ENCODE measurements at places on chromosomes 4 and X.

- no peak for DNase-seq
These were observed 2.4 kb downstream of the OTUD4 start for GRCh38 chr4:145177906-145178538.

DNA sequence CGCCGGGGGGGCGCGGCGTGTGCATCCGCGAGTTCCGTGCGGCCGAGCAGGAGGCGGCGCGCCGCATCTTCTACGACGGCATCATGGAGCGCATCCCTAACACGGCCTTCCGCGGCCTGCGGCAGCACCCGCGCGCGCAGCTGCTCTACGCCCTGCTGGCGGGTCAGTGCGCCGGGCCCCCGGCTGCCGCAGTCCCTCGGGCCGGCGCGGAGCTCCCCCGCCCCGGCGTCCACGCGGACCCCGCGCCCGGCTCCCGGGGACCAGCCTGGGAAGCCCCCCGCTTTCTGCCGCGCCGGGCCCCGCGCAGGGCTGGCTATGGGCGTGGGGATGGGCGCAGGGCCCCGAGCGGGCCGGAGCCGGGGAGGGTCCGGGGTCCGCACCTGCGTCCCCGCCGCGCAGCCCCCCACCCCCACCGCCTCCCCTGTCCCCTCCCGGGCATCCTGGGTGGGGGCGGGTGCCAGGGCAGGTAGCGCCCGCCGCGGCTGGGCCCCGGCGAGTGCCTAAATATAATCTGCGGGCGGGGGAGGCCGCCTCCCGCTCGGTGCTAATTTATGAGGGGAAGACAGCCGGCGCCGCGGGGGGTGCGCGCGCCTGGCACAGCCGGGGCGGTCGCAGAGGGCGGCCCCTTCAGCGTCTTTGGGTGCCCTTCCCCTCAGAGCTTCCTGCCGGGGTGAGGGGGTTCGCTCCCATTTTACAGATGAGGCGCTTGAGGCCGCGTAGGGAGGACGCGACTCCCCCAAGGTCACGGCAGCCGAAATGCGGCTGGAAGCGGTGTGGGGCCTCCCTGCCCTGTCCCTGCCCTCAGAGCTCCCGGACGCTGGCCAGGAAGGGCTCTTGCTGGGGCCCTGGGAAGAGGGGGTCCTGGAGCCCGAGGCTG, 837 bp downstream of the NAT8L start:
- DNase-seq: no peak

GRCh38 chrX:123339221-123339905, 155.3 kb downstream of the GRIA3 start:
- no peak for DNase-seq

- no peak for DNase-seq
These were observed 132.6 kb downstream of the PACRGL start for GRCh38 chr4:20832826-20833225.

- DNase-seq: peak; percentile 11
These were observed 9.2 kb downstream of the VSIG4 start for GRCh38 chrX:66030505-66031317.

GRCh38 chr4:145541346-145541745, 59.7 kb downstream of the SMAD1 start:
- no peak for DNase-seq

DNA sequence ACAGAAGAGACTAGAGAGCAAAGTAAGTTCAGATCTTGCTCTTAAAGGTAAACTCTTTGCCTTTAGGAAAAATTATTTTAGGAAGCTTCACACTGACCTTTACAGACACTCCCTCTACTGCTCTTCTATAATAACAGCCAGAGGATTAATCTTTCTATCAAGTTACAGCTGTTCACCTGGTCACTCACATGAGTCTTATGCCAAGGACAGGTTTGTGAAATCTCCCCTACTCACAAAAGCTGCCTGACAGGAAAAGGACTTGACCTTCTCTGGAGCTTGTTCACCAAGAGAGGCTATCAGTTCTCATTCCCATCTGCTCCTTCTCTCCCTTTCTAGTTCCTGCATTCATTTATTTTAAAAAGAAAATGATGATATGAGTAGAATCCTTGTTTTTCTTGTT, 117.3 kb downstream of the C4orf51 start:
- DNase-seq: no peak

DNA sequence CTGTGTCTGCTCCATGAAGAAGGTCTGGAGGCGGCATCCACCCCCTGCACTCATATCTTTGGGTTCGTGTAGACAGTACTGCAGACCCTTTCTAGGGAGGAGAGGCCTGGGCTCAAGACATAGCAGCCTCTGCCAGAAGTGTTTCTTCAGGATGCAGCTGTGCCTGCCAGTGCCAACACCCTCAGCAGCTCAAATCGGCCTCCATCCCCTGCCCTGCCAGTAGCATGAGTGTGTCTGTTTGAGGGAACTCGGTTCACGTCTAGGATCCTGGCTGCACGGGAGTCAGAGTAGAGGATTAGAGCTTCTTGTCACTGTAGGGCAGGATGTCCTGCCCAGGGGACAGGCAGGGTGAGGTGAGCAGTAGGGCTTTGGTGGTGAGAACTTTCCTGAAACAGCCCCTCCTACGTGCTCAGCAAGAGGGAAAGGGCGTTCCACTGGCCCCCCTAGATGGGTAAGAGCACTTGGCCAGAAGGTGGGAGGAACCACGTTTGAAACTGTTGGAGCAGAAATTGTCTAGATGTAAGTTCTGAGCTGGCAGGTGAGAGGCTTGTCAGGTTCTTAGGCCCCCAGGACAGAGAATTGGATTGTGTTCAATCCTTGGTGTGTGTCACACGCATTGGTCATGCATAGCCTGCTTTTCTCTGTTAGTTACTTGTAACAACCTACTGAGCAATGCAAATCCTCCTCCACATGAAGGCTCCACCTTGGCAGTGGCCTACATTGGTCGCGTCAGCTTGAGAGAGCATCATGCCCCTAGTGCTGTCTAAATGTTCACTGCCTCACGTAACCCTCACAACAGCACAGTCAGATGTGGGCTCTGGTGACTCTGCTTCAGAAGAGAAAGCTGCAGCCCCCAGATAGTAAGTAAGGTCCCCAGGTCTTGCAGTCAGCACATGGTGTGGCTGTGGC, 25.8 kb upstream of the FAM193A start:
- no peak for DNase-seq

DNA sequence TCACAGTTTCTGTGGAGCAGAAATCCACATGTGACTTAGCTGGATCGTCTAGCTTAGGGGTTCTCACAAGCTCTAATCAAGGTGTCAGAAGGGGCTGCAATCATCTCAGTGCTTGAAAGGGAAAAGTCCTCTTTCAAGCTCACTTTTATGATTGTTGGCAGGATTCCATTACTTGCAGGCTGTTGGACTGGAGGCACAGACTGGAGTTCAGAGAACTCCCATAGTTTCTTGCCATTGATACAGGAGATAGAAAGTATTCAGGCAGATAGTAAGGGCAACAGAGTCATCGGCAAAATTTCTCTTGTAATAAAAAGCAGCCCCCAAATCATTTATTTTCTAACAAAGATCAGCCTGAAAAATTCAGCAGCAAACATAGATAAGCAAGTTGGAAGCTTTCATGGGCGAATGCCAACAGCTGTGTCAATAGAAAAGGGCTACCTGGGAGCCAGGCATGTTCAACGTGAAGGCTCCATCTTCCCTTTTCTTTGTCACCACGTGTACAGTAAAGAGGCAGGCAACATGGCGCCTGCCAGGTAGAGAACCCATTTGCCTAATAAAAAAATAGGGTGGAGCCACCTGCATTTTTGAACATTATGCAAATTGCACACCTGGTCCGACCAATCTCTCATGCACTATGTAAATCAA, 64.4 kb downstream of the CXCL13 start:
- no peak for DNase-seq

DNA sequence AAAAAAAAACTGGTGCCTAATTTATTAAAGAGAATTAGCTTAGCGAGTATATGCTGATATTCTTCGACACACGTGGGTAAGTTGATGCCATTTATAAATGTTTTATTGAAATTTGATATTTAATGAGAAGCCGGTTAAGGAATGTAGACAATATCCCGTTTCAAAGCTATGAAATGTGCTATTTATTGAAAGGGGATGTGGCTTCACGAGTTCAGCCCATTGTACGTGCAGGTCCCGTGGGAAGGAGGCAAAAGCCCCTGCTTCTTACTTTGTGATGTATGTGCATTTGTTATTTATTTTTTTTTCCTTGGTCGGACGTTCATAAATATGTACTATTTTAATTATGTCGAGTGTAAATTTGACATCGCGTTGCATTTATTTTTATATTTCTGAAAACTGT, 20.2 kb downstream of the SHOX start:
- no peak for DNase-seq

GRCh38 chr4:11843340-11843739, 414.6 kb upstream of the HS3ST1 start:
- no peak for DNase-seq

DNA sequence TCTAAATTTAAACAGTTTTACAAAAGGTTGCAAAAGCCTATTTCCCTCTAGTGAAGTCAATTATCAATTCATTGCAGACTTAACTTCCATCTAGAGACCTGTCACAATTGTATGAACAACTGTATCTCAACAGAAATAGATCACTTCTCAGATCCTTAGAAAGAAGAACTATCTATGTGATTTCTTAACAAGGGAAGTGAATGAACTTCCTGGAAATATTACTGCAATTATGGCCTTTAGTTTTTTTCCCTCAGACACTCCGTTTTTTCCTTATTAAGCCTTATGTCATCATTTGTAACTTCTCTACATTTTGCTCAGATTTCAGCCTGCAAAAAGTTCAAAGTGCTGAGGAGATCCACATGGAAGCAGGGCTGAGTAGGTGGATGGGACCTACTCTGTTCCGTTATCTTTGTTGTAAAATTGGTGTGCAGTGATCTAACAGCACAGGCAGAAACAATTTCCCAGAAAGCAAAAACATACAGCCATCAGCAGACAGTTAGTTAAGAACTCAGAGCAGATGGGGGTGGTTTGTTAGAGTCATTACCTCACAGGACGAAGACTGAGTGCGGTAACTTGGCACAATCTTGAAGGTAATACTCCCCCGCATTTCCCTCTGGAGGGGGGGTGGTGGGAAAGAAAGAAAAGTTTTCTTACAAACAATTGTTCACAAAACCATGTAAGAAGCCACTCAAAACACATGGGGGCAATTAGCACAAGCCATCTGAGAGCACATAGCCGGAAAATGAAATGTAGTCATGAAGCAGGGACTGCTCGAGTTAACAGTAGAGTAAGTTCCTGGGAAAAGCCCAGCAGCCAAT, 112.3 kb downstream of the NYX start:
- peak; percentile 39 for DNase-seq

DNA sequence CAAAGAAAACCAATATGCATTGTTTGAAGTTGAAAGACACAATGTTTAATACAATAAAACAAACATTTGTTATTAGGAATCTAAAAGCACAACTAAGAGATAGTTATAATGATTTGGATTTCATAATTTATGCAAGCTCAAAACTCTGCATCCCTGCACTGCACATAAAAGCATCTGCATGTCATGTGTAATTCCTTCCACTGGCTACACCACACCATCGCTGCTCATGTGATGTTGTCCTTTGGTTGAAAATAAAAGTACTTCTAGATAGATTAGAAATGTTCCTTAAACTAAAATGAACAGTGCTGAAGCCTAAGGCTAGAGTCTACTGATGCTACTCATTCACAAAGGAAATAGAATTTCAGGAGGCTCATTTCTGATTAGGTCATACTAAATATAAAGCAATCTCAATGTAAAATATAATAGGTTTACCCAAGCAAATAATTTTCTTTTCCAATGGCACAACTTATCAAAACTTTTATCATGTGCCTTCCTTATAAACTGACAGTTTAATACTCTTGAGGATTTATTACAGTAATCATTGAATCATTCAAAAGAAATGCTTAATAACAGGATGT, 130.8 kb upstream of the DKK2 start:
- no peak for DNase-seq

DNA sequence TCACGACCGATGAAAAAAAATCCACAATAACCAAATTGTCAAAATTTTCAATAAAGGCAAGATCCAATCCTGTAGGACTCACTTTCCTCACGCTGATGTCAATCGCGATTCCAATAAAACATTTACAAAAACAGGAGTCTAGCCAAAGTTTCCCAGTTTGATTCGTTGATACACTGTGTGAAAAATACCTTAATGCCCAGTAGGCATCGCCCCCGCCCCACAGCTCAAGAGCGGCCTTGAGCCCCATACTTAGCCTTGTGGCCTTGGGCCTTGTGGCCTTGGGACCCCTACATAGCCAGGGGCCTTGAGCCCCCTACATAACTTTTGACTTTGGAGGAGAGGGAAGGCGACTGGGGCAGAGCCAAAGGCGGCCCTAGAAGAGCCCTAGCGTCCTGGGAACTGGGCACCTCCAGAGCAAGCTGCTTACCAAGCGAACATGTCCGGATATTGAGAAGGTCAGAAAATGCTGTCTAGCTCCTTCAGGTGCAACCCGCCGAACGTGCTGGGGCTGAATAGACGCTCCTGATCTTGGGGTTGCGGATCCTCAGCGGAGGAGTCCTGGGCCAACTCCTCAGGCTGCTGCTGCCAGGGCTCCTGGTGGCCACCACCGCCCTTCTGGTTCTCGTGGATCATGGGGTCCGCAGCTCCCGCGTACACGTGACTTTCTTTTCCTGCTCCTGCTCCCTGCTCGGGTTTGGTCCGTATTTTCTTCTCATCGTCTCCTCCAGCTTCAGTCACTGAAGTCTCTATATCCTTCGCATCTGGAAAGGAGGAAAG, 62.9 kb downstream of the RHOXF2B start:
- no peak for DNase-seq

GRCh38 chr4:145927030-145927429, 11.6 kb downstream of the ZNF827 start:
- DNase-seq: no peak

GRCh38 chr4:172390331-172390730, 577.1 kb downstream of the GALNTL6 start:
- no peak for DNase-seq

DNA sequence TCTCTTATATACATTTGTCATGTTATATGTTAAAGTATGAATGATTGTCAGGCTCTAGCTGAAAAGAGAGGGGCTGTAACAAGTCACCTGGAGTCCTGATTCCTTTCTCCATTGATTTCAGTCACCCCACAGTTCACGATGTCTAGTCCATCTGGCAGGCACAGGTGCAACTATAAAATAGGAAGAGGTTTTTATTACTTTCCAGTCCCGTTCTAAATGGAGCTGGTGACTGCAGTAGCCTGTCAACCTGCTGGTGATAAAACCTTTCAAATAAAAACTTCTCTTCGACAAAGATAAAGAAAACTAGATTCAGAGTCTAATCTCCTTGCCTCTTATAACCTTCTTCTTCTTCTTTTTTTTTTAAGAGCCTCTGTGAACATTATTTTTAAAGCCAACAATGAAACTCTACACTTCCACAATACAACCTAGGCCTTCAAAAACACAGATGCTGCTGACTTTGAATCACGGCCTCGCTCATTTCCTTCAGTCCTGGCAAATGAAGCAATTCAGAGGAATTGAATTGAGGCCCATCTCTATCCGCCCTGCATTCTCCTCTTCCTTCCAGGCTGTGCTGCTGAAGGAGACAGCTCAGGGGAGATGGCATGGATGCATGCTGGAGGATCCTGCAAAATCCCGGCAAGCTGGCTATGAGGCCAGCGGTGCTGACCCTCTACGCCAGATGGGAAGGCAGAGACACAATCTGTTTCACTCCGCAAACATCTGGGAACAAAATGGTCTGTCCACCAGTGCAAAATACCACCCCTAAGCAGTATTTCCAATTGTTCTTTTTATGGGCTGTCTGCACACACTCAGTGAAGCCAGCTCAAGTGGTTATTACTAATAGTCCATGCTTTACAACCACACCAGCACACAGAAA, 27.3 kb upstream of the CDKN2AIP start:
- DNase-seq: no peak

All from CD4-positive, alpha-beta memory T cell (primary cell).